ENCODE measurements at places on chromosomes 13 and 19. TPM values are rescaled to one million over a fixed set of nuclear protein-coding genes. Genes with fewer than 3 reads are reported as not detected.

- DNase-seq = no peak
These were observed 607.3 kb downstream of the UQCRFS1 start for GRCh38 chr19:28605501-28606268.

DNA sequence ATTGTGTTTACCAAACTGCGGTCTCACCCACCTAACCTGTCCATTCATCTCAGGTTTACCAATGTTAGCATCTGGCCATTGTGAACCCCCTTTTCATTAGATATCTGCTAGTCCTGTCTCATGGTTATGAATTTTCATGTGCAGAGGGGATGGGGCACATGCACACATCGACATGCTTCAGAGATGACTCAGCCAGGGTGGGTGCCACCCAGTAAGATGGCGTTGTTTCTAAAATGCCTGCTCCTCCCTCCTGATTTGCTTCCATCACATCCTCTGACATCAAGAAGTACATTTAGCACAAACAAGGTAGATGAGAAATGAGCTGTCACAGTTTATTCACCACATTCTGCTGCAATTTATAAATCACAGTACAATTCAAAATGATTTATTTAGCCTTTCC lies 51.3 kb downstream of the GPALPP1 start:
- DNase-seq = no peak

Gene PSG5
- total RNA-seq = not detected

DNA sequence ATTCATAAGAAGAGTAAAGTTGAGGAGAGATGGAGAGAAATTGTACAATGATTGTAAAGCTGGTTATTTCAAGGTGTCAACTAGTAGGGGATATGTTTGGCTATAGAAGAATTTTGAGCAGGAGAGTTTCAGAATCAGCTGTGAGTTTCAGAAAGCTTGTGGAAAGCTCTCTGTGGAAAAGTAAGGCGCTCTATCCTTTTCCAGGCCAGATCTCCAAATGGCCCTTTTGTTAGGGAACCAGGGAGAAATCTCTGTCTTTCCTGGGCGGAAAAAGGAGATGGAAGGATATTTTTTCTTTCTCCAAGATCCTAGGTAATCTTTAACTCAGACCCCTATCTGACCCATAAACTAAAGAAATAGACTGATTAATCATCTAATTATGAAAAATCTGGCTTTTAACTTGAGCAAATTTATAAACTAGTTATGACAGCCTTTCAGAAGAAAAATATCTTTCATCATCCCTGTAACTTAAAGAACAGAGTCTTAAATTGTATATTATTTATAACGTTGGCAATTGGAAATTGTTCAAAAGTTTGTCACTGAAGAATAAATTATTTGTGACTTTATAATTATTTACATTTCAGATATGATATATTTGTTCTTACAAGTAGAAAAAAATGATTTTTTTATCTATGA lies 34.5 kb downstream of the SPRY2 start:
- no peak for DNase-seq

DNA sequence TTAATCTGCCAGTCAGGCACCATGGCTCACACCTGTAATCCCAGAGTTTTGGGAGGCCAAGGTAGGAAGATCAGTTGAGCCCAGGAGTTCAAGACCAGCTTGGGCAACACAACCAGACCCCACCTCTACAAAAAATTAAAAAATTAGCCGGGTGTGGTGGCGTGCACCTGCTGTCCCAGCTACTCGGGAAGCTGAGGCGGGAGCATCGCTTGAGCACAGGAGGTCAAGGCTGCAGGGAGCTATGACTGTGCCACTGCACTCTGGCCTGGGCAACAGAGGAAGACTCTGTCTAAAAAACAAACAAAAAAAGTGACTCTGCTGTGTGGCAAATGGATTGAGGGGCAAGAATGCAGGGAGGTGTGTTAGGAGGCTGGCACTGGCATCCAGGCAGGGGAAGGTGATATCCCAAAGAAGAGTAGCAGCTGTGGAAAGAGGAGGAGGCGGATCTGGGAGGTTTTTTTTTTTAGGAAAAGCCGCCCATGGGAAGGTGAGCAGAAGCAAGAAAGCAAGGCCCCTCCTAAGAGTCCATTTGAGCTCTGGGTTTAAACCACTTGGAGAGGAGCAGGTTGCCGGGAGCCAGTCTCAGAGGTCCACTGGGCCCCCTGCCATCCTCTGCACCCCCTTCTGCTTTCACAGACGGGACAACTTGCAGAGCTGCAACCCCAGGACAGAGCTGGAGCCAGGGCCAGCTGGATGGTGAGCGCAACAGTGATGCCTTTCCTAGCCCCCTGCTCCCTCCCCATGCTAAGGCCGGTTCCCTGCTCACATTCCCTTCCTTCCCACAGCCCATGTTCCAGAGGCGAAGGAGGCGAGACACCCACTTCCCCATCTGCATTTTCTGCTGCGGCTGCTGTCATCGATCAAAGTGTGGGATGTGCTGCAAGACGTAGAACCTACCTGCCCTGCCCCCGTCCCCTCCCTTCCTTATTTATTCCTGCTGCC lies 2.1 kb downstream of the HAMP start:
- no peak for DNase-seq

- DNase-seq = no peak
These were observed 12.1 kb downstream of the SLC5A5 start for GRCh38 chr19:17883627-17884410.

Gene CEACAM3
- total RNA-seq = not detected

DNA sequence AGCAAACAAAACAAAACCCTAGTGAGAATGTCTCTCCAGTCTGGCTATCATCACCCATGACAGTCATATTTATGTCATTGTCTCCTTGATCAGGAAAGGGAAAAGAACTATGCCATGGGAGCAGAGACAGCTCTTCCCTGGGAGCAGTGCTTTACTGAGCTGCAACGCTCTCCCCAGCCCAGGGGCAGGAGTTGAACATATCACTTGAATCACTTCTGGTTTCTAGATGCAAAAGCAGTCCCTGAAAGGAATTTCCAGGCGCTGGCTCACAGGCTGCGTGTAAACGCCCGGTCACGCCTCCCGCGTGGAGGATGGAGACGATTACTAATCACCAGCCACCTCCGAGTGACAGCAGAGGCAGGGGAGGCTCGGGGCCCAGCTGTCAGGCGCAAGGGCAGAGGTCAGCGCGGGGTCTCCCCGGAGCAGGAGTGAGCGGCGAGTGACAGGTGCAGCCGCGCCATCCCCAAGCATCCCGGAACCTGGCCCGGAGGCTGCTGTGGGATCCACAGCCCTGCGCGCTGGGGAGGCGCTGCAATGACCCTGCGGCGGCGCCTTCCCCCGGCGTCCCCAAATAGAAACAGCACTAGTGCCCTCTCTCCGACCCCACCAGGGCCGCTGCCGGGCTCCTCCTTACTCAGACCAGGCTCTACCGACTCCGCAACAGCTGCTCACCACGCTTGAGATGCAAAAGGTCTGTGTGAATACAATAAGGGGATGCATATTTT lies 23.5 kb upstream of the DCLK1 start:
- peak; percentile 1 for DNase-seq

Gene THSD1
- 0.18 TPM for total RNA-seq

Gene MAST1
- total RNA-seq = 3.0 TPM

GRCh38 chr13:34044660-34045080 lies 226.7 kb downstream of the RFC3 start:
- no peak for DNase-seq

DNA sequence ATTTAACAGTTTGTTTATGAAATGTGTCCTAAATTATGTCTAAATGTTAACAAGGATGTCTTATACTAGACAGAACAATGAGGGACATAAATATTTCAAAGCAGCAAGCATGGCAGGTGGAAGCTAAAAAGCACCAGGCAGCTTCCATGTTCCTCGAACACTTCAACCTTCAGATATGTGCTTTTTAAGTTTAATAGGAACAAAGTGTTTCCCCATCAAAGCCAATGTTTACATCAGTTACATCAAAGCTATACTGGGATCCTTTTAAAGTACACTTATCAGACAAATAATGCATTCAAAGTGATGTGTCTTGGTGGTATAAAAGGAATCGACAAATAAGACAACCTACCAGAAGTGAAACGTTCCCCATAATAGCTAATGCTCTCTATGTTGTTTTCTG lies 2841.1 kb upstream of the PCDH20 start:
- DNase-seq = no peak

- no peak for DNase-seq
These were observed 417.1 kb downstream of the PCDH17 start for GRCh38 chr13:58048670-58049069.

- DNase-seq = no peak
These were observed 102.4 kb downstream of the EFNB2 start for GRCh38 chr13:106433066-106433465.

GRCh38 chr19:16541526-16542044 lies 652 bp downstream of the CHERP start:
- DNase-seq = peak; percentile 35

DNA sequence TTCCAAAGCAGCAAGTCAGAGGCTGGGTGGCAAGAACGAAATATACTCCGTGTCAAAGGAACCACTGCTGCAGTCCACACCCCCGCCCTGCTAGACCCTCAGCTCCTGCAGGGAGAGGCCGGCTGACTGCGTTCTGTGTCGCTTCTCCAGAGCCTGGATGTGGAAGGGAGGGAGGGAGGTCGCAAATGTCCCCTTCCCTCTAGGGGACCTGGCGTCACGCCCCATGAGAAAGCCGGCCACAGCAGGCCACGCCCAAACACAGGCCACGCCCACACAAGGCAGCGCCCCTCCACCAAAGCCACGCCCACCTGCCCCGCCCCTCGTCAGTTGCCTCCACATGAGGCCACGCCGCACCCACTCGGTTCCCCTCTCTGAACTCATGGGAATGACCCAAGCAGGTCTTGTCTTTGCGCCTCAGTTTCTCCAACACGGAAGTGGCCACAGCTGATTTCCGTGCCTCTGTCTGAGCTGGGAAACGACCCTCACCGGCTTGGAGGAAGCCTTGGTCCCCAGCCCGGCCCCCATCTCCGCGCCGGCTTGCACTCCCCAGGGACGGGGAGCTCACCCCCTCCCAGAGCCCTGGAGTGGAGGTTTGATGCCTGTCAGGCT lies 38.4 kb upstream of the TCF3 start:
- DNase-seq = peak; percentile 84
